ENCODE measurements at places on chromosomes 7 and 10.

DNA sequence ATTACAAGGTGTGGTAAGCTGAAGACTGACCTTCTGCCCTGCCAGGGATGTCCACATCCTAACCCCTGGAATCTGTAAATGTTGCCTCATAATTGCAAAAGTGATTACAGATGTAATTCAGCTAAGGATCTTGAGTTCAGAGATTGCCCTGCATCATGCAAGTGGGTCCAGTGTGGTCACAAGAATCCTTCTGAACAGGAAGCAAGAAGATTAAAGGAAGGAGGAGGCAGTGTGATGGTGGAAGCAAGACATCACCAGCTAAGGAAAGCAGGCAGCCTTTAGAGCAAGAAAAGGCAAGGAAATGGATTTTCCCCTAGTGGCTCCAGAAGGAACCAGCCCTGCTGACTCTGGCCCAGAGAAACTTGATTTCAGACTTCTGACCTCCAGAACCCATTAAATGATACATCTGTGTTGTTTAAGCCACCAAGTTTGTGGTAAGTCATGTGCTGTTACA is 78.1 kb downstream of the USP6NL start:
- no peak for DNase-seq

DNA sequence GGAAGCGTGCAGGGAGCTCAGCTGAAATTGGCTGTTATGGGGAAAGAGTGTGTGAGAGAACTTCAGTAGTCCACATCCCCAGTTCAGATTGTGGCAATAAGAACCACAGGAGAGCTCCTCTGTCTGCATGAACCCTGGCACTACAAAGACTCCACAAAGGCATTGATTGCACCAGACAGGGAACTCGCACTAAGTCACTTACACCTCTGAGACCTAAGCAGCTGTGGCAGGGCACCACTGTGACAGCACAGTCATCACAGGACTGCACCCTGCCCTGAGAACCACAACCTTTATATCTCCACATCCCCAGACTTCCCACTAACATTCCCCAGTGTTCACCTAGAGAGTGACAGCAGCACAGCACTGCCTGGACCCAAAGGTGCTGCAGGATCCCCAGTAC is 226.8 kb downstream of the XPNPEP1 start:
- DNase-seq: no peak

DNA sequence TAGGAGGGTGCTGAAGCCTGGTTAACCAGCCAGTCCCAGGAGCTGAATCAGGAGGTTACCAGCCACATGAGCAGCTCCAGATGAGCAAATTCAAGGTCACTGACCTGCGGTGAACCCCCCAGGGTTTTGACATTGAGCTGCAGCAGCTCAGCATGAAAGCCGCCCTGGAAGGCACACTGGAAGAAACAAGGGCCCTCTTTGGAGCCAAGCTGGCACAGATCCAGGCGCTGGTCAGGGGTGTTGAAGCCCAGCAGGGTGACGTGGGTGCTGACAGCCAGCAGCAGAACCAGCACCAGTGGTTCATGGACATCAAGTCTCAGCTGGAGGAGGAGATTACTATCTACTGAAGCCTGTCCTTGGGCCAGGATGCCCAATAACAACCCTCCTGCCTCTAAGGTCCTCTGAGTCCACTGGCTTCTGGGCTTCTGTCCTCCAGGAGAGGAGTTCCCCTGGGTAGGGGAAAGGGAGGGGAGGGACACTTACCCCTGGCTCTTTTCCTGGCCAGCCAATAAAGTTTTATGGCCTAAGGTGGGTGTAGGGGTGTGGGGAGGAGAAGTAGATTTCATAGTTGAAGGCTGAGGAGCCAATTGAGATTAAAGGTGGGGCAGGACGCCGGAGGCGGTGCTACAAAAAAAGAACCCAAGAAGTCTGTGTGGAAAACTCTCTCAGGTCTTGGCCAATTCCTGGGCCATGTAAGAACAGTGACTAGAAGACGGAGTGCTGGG is 29.4 kb upstream of the ATOH7 start:
- no peak for DNase-seq

GRCh38 chr10:36463390-36463789 is 662.0 kb upstream of the ANKRD30A start:
- DNase-seq: no peak

DNA sequence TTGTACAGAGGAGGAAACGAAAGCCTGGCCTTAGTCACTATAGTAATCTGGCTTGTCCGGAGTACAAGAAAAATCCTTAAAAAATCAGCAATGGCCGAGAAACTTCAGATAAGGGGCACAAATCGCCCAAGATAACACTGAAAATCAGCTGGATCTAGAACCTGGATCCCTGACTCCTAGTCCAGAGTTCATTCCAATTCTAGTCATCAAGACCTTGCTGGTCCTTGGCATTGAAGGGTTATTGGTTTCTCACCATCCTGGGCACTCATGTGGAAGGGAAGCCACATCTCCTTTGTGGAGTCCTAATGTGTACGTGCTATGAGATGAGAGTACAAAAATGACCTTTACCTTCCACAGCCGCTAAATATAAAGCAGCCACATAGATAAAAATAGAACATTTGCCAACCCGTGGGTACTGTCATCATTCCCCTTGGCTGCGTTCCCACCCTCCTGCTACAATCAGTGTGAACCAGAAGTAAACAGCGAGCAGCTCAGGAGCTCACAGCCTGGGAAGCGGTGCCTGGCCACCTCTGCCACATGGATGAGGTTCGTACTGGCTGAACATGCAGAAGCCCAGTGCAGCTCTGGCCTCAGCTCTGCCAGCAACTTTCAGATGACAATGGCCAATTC is 116.0 kb upstream of the PDLIM1 start:
- no peak for DNase-seq

- DNase-seq: no peak
These were observed 31.5 kb downstream of the RAB19 start for GRCh38 chr7:140435252-140435895.

GRCh38 chr10:6427357-6427959 is 152.6 kb downstream of the PRKCQ start:
- DNase-seq: no peak

DNA sequence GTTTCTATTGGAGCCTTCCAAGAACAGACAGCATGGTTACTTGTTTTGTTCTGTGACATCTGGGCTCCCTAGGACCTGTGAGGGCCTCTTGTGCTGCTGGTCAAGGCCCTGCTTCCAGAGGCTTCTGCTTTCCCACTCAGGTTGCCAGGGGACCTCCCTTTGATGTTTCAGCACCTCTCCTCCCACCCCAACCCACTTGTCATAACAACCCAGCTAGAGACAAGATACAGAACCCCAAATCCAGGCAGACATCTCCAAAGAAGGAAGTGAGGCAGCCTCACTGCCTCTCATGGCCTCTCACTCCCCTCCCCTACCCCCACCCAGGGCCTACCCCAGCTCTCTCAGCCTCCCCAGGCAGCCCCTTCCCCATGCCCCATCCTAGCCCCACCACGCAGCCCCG is 11.3 kb downstream of the NFKB2 start:
- no peak for DNase-seq

GRCh38 chr7:51321961-51322515 is 5.4 kb upstream of the COBL start:
- DNase-seq: no peak

DNA sequence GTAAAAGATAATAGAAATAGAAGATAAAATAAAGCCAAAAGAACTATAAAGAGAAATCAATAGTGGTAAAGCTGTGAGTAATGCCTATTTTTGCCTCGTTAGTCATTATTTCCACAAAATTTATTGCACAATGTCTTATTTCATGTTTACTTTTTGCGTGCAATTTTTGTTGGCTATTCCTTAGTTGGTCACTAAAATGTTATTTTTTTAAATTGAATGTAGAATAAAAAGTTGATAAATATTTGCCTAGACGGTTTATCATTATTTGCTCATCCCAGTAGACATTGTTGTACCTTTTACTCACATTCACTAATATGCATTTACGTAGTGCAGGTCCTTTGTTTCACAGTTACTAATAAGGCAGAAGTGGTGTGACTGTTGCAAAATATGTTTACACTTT is 227.8 kb upstream of the BMPER start:
- no peak for DNase-seq

GRCh38 chr7:24216576-24217125 is 67.3 kb upstream of the NPY start:
- peak; percentile 64 for DNase-seq

DNA sequence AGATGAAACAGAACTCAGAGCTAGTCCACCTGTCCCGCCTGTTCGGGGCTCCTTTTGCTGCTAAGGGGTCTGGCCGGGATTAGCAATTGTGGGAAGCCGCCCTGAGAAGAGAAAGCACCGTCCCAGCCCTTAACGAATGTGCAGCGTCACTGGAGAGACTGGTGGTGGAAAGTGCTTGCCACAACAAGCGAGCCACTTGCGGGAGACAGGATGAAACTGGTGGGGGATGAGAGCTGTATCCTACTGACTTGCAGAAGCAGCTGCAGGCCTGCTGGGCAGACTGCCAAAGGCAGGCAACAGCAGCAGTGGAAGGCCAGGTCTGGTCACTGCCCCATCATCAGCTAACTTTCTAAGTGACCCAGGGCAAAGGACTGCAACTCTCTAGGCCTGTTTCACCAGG is 95.4 kb downstream of the FAM53B start:
- DNase-seq: peak; percentile 34

DNA sequence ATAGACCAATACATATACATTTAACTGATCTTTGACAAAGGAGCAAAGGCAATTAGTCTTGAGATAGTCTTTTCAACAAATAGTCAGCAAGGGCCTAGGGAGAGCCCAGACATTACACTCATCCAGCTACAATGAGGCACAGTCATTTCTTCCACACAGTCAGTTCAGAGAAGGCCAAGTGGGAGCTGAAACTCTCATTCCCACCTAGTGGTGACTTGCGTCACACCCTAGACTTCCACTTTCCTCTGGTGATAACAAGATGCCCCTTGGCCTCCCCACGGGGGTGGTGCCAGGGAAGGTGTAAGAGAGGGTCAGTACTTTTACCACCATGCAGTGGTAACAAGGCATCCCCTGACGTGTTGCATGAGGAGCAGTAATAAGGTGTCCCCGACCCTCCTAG is 8.0 kb downstream of the FRMPD2 start:
- no peak for DNase-seq

DNA sequence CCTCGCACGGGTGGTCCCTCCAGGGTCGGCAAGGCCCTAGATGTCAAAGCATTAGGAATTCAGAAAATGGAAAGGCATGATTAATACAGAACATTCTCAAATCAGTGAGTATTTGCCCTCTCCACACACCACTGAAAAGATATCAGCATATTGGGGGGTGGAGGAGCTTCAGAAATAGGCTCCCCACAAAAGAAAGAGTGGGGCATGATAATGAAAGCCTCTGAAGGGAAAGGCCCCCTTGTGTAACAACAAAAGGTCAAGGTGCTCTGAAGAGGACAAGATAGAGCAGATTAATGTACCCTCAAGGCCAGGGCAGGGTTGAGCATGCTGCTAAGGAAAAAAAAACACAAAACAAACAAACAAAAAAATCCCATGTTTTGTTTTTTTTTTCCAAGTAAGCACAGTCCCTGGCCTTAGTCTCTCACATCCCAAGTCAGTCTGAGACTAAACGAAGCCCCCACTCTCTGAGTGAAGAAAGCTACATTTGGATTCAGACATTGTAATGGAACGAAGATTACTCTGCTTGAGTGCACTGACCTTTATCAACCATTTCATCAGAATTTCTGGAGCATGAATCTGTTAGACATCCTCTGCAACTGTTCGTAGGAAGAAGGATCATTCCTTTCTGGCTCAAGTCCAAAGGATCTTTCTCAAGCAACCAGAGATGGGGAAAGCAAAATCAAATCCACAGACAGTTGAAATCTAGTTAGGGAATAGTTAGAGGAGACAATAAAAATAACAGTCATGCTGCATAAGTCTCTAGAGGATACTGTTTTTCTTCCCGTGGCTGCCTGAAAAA is 27.4 kb upstream of the DGKI start:
- DNase-seq: peak; percentile 96

- no peak for DNase-seq
These were observed 610.7 kb downstream of the DNAJB6 start for GRCh38 chr7:157947504-157947903.

- no peak for DNase-seq
These were observed 31.4 kb downstream of the ANK3 start for GRCh38 chr10:60358282-60358681.

DNA sequence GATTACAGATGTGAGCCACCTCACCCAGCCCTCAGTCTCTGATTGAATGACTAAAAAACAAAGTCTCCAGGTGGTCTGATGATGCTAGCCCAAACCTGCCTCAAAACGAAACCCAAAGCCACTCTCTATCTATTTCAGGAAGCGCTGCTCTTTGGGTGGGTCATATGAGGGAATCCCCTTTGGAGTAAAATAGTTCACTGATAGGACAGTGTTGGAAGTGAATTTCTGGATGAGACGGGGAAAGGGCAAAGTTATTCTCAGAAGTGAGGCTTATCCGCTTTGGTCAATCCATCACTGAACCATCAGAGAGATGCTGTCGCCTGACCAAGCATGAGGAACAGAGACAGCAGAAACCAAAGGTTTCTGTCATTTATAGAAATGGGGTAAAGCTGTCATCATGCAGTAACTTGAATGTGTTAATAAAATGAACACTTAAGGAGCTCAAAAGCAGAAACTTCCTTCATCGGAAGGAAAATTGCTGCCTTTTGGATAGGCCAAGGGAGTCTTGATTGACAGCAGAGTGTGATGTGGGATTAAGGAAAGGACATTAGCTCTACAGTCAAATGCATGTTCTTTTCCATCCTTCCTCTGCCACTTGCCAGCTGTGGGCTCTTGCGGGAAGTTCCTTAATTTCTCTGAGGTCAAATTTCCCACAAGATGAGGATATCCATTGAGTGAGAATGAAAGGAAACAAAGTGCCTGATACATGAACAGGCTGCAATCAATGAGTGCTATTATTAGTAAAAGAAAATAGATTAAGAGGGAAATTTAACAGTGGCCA is 64.9 kb upstream of the C1QL3 start:
- no peak for DNase-seq

- DNase-seq: no peak
These were observed 1.6 kb downstream of the HOXA6 start for GRCh38 chr7:27145914-27146412.

GRCh38 chr10:4683838-4684237 is 142.2 kb upstream of the AKR1E2 start:
- DNase-seq: no peak

- DNase-seq: no peak
These were observed 724.6 kb downstream of the AUTS2 start for GRCh38 chr7:70322856-70323255.

DNA sequence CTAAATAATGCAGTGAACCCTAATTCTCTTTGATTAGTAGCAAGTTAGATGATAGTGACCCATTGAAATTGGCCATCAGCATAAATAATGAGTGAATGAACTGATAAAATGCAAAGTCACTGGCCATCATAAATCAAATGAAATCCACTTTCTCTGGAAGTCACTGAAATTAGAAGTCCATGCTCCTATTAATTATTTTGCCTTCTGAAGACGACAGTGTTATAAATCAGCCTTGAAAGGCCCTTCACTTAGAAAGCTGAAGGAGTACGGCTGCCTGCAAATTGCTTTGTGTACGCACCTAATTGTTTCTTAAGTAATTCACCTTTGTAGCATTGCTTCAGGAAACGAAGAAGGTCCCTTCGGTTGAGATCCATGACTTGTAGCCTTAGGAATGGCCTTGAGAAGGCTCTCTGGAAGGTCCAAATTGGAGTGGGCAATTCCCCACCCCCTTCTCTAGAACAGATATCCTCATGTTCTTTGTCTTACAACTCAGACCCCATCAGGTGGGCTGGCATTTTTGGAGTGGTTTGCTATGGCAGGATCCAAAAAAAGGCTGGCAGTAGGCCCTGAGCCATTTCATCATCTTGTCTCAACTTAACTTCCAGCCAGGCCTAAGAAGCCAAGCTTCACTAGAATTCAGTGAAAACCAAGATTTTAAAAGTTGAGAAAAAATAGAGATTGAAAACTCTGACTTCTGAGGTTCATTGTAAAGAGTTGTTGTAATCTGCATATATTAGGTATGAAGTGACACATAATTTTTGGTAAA is 420.3 kb downstream of the LRMDA start:
- no peak for DNase-seq

- DNase-seq: no peak
These were observed 30.3 kb downstream of the ANKMY2 start for GRCh38 chr7:16615228-16615627.
